ENCODE measurements at places on chromosomes 1 and 21.

GRCh38 chr1:156741481-156741983 is 644 bp upstream of the MRPL24 start:
- no peak for DNase-seq

DNA sequence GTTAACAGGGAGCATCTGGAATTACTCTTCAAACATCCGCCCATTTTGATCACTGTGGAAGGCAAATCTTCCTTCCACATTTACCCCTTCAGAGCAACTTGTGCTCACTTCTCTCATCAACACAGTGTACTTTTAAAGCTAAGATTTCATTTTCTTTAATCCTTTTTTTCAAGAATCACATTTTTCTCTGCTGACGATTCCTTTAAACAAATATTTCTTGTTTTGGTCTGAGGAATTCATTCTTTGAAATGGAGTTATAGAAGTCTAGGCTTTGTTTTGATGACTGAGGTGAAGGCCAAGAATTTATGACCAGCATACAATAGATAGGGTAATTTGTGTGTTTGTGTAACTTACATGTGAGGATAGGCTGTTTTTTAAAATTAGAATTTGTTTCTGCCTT is 25.6 kb downstream of the LRRC42 start:
- no peak for DNase-seq

DNA sequence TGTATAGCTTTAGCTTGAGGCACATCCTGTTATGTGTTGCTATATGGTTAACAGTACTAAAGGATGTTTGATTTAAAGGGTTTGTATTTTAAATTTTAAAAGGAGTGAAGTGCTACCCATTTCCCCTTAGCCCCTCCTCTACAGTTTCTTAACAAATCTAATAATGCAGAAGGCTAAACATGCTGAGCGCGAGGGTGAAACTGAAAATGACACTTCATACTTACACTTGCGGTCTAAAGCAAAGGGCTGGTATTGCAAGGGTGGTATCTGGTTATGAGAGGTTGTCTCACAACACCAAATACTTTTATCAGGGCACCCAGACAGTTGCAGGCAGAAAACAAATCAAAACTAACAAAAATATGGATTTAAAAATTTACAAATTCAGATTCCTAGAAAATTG is 172.3 kb downstream of the SIPA1L2 start:
- DNase-seq, result peak; percentile 45

DNA sequence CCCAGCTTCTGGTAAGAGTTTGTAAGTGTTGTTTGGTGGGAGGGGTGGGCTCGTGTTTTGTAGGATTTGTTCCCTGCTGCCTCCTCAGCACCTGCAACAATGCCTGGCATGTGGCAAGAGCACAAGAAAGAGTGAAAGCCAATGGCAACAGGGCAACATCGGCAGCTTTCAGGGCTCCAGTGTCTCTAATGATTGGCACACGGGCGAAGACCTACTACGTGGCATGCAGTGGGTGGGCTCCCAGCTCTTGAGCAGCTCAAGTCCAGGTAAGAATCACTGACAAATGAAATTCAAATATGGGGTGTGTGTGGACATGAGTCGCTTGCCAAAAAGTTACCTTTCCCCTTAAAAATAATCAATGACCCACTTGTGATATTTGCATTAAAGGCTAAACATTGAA is 23.9 kb upstream of the SLC1A7 start:
- DNase-seq, result no peak

- DNase-seq, result no peak
These were observed 21.2 kb upstream of the ADAR start for GRCh38 chr1:154629061-154629674.

DNA sequence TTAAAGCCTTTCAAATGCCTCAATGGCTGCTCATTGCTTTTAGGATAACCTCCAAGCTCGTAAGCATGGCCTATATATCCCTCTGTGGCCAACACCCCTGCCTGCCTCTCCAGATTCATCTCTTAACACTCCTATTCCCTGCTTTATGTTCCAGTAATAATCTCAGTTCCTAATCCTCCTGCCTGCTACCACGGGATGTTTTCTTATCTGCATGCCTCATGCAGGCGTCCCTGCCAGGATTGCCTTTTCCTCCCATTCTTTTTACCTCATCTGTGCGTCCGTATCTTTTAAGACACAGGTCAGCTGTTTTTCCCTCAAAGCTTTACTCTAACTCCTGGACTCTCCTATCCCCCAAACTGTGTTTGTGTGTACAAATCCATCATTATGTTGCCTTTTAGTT is 36.1 kb downstream of the ZBTB40 start:
- DNase-seq, result no peak

- no peak for DNase-seq
These were observed 64.6 kb downstream of the RUNX1 start for GRCh38 chr21:34984356-34985058.

DNA sequence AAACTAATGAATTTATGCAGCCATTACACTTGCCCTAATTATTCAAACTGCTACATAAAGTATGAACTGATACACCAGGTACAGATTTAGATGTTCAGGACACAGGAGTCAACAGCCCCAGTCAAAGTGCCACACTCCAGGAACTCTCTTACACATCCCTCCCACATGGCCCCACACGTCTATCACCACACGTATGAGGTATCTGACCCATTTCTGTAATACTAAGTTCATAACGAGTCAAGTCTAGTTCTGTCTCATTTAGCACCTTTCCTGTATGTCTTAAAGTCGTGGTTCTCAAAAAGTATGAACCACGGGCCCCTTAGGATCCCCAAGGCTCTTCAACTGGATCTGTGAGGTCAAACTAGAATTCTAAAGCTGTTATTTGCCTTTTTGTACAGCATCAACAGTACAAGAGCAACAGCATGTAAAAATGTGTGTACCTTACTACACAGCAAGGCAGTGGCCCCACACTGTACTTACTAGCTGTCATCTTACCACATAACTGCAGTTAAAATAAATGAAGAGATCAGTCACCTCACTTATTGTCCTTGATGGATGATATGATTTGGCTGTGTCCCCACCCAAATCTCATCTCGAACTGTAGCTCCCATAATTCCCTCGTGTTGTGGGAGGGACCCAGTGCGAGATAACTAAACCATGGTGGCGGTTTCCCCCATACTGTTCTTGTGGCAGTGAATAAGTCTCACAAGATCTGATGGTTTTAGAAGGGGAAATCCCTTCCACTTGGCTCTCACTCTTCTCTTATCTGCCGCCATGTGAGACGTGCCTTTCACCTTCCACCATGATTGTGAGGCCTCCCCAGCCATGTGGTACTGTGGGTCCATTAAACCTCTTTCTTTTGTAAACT is 42.6 kb downstream of the SIPA1L2 start:
- DNase-seq, result no peak

GRCh38 chr1:184212649-184213314 is 161.3 kb downstream of the TSEN15 start:
- no peak for DNase-seq

DNA sequence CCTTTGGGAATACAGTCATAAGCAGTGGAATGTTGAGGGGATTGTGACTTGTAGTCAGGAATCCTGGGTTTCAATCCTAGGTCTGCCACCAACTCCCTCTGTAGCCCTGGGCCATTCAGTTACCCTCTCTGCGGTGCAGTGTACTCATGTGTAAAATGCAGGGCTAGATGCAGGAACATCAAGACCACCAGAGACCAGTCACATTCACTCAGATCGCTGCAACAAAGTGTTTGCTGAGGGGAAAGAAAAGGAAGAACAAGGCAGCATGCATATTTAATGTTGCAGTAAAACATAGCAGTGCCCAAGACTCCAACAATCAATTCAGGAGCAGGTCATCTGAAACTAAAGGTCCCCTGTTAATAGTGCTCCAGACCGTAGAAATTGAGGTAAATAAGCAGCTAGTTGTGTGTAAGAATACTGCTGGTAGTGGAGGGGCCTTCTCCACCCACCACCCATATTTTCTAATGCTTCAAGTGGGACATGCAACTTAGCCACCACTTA is 410.7 kb downstream of the OMA1 start:
- no peak for DNase-seq

DNA sequence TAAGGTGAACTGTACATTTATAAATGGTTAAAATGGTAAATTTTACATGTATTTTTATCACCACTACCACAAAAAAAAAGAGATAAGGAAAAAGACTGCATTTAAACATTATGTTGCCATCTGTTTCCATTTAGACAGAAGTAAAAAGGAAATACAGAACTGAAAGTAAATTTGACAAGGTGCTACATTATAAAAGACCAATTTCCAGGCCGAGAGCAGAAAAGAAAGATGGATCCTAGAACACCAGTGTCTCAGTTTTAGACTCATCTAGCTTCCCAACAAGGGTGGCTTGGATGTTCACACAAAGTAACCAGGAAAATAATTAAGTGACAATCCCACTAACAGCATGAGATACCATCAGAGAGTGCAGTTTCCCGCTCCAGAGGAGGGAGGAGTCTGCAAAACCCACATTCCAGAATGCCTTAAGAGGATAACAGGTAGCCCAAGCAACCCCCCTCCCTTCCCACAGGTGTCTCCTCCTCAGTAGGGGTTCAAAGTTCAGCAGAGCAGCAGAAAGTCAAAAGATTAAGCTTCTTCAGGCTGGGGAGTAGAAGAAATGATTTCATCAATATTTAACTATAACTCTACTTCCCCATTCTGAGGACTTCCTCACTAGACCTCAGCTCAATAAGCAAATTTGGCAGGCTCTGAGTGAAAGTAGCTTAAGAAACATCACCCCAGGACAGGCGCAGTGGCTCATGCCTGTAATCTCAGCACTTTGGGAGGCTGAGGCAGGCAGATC is 11.8 kb downstream of the TPM3 start:
- DNase-seq, result peak; percentile 78

- no peak for DNase-seq
These were observed 32.2 kb downstream of the KCNAB2 start for GRCh38 chr1:6077919-6078318.

- DNase-seq, result no peak
These were observed at the start of gene F11R for GRCh38 chr1:161020509-161021164. F11R (minus strand) TSS chr1:161021152; CDS start chr1:161021073, 79 bp downstream.

GRCh38 chr1:14625572-14625971 is 27.1 kb downstream of the KAZN start:
- no peak for DNase-seq
